ENCODE measurements at places on chromosomes 13 and 19. TPM values are rescaled to one million over a fixed set of nuclear protein-coding genes. Genes with fewer than 3 reads are reported as not detected.

The PLPPR3 gene
- total RNA-seq = 1.5 TPM

The DEDD2 gene
- 28.5 TPM for total RNA-seq

The CCDC122 gene
- total RNA-seq = 2.4 TPM

The ABCA7 gene
- 37.0 TPM for total RNA-seq

The SMIM24 gene
- total RNA-seq = 3.2 TPM

The SLC10A2 gene
- total RNA-seq = not detected
